ENCODE measurements at places on chromosomes 3 and 15.

GRCh38 chr3:157033001-157033400 is 126.9 kb downstream of the CCNL1 start:
- no peak for DNase-seq

GRCh38 chr3:35224565-35225295 is 414.6 kb upstream of the ARPP21 start:
- no peak for DNase-seq

DNA sequence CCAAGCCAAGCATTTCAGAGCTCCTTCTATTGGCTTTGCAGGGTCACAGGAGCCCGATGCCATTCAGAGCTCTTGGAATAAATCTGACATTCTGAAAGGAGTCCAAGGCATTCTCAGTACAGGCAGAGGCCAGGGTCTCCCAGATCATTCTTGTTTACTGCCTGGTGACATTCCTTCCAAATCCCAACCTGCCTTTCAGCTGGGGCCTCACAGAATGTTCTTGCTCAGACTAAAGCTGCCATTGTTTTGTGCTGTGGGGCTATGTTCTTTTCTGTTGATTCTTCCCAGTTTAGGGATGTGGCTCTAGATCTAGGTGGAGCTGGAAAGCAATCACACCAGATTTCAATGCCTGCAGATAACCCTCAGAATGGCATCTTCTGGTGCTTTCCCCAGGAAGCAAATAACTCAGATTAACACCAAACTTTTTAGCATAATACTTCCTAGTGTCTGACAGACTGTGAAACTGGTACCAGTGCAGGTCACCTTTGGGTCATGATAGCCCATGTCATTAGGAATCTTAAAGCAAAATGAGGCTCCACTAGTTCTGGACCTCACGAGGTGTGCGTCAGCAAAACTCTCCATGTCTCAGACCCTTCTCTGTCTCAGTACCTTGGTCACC is 166.9 kb downstream of the CHST2 start:
- no peak for DNase-seq

DNA sequence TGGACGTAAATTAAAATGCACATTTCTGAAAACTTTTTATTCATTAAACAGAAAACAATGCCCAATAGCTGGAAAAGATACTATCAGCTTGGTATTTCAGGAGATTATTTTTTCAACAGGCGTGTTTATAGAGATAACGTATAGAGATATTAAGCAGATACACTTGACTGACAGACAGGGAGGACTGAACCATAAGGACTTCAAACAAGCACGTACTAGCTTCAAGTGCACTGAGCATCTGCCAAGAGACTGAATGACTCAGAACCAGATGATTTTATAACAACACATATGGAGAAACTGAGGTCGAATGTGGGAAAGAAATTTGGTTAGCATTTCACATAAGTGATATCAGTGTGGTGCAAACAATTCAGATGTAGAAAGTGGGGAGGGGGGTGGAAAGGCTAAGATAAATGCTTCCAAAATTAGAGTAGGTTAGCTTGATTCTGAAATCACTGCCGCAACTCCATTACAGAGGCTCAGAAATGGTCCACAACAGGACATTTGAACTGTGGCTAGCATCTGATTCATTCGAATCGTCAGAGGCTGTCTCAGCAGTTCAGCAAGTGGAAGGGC is 103.5 kb downstream of the SEMA6D start:
- DNase-seq: no peak

DNA sequence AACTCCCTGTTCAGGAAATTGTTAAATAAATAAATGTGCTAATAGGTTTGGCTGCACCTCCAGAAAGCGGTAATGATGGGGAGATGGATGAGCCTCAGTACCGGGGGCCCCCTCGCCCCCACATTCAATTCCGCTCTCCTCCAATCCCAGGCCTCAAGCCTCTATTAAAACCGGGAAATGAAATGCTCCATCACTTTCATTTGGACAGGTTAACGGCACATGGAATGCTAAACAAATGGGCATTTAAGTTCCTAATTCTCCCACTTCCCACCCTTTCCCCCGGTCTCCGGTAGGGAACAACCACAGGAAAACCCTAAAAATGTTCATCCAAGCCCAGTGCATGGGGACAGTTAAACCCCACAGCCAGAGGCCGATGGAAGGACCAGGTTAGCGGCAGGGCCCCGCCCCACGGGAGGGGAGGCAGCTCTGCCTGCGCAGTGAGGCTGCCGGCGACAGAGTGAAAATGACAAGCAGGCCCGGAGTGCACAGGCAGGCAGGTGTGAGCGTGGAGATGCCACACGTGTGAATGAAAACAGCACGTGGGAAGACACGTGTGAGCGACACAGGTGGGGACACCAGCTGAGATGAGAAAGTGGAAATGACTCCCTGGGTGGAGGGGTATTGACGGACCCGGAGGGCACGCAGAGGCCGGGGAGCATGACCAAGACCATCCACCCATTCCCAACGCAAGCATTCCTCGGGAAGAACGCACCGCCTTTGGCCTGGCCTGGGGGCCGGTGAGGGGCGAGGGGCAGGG is 28.1 kb downstream of the RNU5B-1 start:
- DNase-seq: no peak

DNA sequence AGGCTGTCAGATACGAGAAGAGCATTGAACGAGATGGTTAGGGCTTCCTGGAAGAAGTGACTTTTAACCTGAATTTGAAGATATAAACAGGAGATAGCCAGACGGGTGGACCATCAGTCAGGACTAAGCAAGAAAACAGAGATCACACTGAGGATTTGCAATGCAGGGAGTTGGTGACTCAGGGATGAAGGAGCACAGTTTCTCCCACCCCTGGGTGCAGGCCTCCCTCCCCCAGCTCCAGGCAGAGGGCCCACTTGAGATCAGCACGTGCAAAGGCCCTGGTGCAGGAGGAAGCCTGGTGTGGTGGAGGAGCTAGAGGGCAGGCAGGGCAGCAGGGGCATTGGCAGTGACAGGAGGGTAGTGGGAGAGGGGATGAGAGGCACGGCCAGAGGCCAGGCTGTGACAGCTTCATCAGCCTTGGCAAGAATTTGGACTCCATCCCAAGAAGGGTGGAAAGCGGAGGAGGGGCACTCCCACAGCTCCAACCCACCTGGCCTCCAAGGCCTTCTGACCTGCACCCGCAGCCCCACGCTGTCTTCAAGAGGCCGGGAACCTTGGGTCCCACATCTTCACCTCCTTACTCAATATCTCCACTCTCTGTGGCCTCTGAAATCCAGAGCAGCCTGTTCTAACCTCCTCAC is 8.7 kb upstream of the PCSK6 start:
- no peak for DNase-seq

DNA sequence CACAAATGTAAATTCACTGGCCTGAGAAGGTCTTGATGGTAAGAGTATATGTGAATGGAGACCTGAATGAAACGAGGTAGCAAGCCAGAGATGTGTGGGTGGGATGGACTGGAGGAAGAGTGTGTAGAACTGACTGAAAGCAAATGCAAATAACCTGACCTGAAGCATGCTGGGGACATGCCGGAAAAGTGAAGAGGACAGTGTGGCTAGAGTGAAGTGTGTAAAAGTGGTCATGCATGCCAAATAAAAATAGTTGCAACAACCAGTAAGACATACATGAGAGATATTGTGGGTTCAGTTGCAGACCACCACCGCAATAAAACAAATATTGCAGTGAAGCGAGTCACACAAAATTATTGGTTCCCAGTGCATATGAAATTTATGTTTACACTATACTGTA is 82.3 kb downstream of the LPP start:
- no peak for DNase-seq

- no peak for DNase-seq
These were observed 10.7 kb downstream of the COPB2 start for GRCh38 chr3:139378587-139379241.

DNA sequence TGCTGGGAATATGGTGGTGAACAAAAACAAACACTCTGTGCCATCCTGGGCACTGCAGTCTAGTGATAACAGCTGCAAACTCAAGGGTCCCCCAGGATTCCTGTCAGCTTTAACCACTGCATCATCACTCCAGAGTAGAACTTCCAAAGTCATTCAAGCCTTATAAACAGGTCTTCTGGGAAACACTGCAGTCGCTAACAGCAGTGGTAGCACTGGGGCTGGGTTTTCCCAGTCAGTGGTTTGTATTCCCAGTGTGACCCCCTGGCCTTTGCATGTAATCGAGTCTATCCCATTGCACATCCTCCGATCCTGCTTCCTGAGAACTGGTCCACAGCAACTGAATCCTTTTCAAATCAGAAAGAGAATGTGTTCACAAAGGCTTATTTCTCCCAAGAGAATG is 623.5 kb downstream of the EDEM1 start:
- no peak for DNase-seq

DNA sequence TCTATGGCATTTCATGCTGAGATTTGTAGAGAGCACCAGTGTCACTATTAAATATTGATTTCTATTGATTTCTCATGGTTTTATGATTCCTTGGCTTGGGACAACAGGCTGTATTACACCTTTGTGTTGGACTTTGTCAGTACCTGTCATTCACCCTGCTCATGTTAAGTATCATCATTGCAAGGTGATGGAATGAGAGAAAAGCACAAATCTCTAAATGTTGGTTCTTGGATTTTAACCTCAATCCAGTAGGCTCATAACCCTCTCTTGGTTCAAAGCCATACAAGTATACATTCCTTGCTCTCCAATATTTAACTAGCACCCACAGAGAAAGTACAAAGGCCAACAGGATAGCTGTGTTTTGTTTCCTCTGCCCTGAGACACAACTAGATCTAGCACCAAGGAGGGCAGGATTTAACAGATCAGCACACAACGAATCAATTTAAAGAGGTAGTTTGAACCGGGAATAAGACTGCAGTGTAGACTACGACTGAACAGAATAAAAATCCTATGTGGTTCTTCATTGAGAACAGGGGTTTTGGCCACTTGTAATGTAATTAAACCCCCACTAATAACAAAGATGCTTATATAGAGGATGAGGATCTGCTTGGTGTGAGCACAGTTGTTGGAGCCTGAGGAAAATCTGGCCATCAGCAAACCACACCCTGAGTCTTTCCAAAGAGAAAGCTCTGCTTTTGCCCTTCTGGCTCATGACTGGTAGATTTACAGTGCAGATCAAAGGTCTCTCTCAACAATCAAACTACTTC is 78.0 kb upstream of the TNFSF10 start:
- DNase-seq: no peak

GRCh38 chr3:176415661-176416295 is 781.5 kb downstream of the TBL1XR1 start:
- DNase-seq: no peak

DNA sequence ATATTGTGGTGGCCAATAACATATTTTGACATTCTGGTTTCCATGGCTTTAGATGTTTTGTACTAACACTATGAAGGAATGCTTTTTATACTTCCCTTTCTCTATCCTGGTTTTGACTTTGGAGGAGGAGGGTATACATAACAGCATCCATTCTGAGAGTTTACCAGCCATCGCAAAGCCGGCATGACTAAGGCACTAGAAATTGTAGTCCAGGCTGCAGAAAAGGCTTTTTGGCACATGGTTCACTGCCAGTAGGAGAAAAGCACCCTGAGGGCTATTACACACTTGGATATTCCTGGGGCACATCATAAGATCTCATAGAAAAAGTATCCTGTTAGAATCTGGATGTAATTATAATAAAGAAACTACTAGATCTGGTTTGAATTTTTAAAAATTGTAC is 101.8 kb downstream of the STT3B start:
- no peak for DNase-seq

- no peak for DNase-seq
These were observed 20.9 kb upstream of the MELTF start for GRCh38 chr3:197050511-197050910.

DNA sequence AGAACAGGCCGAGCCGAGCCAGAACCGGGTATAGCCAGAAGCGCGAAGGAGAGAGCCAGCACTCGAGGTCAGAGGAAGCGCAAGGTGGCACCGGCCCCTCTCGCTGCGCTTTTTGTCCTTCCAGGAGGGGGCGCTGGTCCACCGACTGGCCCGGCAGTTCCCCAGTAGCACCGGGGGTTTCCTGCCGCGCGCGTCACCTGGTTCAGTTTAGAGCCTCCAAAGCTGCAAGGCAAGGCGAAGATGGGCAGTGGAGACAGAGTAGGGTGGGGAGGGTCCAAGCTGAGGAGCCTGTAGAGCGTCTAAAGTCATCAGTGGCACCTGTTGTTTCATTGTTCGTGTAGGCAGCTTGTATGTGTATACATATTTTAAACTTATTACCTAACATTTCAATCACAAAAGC is 7.6 kb upstream of the NR2E3 start:
- no peak for DNase-seq

DNA sequence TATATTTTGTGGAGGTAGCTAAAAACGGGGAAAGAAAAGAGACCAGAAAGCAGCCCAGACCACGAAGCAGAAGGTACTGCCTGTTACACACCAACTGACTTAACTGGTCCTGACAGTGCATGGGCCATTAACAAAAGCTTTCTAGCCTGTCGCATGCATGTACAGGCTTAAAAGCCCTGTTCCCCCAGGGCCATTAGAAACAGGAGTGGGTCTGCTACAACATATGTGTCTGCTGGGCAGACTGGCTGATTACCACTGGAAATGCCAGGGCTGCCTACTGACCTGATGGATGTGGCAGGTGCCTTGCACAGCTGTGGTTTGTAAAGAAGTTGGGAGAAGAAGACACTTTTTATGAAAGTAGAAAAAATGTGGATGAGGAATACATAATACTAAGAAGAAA is 137.4 kb downstream of the GAP43 start:
- DNase-seq: no peak

- no peak for DNase-seq
These were observed 74.2 kb downstream of the CRTC3 start for GRCh38 chr15:90603893-90604292.

- DNase-seq: no peak
These were observed 473.4 kb downstream of the AGBL1 start for GRCh38 chr15:86553108-86553507.

DNA sequence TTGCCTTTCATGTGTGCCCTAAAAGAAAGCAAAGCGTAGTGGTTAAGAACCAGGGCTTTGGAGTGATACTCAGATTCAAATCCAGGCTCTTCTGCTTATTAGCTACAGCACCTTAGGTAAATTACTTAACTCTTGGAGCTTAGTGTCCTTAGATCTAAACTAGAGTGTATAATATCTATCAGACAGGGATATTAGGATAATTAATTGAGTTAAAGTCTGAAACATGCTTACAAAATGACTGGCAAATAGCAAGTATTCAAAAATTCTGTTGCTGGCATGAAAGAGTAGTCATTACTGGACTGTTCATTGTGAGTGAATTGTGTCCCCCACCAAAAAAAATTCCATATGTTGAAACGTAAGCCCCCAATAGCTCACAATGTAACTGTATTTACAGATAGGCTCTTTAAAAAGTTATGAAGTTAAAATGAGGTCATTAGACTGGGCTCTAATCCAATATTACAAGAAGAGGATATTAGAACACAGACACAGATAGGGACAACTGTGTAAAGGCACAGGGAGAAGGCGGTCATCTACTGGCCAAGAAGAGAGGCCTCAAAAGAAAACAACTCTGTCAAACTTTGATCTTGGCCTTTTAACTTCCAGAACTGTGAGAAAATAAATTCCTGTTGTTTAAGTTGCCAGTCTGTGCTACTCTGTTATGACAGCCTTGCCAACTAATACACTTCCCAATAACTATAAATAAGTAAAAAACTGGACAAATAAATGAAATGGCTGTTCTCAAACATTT is 60.4 kb upstream of the LRRC3B start:
- no peak for DNase-seq

All from stimulated activated CD4-positive, alpha-beta T cell treated with anti-CD3 and anti-CD28 coated beads, TNF-alpha, amount 100 ng/mL, for 4 hours (primary cell).